ENCODE measurements at places on chromosomes 2 and 18.

GRCh38 chr2:147829106-147829505 lies 15.7 kb upstream of the ACVR2A start:
- DNase-seq: peak; percentile 66

GRCh38 chr2:143162123-143162837 lies 33.1 kb downstream of the ARHGAP15 start:
- no peak for DNase-seq

DNA sequence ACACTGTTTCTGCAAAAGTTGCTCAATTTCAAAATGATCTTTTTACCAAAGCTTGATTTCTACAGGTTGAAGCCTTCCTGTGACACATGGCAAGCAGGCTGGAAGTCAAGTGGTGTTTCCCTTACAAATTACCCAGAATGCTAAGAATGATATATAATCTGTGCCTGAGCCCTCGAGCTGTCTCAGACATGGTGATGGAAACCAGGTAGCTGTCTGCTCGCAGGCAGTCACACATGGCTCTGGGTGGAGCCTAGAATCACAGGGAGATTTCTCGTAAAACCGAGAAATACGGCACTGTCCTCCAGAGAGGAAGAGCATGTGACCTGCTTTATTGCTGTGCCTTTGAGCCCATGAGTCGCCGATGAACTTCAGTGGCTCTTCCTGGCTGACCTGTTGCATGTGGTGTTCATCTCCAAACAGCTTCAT lies 392.9 kb downstream of the ZNF521 start:
- DNase-seq: no peak

DNA sequence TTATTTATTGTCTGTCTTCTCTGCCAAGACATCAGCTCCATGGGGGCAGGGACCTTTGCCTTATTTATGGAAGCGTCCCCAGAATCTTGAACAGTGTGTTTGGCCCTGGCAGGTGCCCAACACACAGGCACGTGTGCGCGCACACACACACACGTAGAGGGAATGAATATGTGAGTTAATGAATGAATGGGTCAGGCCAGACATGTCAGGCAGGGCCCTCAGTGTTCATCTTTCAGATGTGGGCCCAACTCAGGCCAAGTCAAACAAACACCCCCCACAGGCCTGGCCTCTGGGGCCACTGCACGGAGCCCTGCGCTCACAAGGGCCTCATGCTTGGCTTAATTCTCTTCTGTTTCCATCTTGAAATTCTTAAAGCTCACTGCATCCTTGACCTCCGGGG lies 54.1 kb downstream of the DYSF start:
- no peak for DNase-seq

DNA sequence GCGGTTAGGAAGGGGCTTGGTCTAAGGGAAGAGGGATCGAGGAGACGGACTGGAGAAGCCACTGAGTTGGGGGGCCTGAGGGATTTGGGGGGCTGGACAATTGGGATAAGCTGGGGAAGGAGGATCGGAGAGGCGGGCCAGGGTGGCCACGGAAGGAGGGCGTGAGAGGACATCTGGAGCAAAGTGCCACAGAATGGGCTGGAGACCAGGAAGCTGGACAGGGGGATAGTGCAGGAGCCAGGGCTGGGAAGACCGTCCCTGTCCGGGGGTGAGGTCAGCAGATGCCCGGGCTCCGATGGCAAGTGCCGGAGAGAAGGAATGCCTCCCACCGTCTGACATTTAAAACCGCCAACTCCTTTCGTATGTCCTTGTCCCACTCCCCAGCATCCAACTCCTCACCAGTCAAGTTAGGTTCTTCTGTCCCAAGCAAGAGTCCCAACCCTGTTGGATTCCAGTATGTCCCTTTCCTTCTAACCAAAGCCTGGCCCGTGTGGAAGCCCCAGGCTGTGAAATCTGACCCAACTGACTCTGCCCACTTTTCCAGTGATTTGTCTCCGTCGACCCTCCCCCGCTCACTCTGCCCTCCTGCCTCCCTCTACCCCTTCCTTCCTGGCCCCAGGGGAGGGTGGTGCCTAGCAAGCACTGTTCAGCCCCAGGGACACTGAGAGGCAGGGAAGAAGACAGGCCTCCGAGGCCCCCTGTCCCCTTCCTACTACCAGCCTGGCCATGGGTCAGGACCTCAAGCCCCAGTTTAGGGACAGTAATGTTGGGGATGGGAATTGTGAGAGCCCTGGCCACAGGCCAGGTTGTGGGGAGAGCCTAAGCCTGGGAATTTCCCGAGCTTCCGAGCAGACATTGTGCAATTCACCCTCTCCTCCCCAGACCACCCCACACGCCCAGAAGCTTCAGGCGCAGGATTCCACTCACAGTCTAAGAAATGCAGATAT lies 31.5 kb upstream of the TMBIM1 start:
- DNase-seq: no peak

- no peak for DNase-seq
These were observed 107.1 kb downstream of the POLE4 start for GRCh38 chr2:75065402-75066008.

GRCh38 chr2:174074831-174075230 lies 109.7 kb upstream of the SP3 start:
- no peak for DNase-seq

GRCh38 chr2:134657650-134658250 lies 61.0 kb downstream of the TMEM163 start:
- no peak for DNase-seq

Measured in HS-5 (cell line).